Left ventricle myocardium inferior (tissue), 1 donor: ENCODE measurements at places on chromosomes 11 and 22.

GRCh38 chr11:110431051-110431672, 1.4 kb downstream of the FDX1 start:
- no peak for DNase-seq

GRCh38 chr11:78040691-78041379, 17.8 kb upstream of the KCTD14 start:
- no peak for DNase-seq

DNA sequence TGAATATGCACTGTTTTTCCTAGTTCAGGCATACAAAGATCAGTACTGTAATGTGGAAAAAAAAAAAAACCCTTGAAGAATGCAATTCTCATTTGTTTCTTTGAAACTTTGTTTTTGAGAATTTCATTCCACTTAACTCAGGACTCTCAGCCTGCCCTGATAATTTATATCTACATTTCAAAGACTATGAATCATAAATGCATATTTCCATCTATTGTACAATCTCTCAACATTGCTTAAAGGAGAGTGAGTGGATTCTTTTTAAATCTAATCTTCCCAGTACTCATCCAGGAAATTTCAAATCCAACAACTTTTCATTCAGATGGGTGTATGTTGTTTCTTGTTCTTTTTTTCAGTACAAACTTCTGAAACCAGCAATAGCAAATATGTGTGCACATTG, 322.2 kb upstream of the DDI1 start:
- DNase-seq = no peak

- no peak for DNase-seq
Observed at GRCh38 chr11:78801161-78801884, 226.7 kb upstream of the NARS2 start.
